ENCODE measurements at places on chromosomes 4 and X.

- DNase-seq, result no peak
Measured at GRCh38 chr4:1384675-1385372, 21.4 kb downstream of the NKX1-1 start.

DNA sequence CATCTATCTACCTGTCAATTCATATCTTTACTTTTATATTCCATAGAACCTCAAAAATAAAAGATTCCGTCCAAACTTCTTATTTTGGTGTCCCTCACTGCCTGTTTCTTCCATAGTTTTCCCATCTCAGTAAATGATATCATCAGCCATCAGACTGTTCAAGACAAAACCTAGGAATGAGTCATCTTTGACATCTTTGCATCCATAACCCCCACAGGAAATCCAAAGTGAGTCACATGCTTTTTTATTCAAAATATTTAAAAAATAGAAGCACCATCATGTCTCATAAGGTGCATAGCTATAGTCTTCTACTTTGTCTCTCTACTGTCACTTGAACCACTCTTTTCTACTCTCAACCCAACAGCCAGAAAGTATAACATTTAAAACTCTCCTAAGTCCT, 29.9 kb upstream of the CXXC4 start:
- peak; percentile 65 for DNase-seq

DNA sequence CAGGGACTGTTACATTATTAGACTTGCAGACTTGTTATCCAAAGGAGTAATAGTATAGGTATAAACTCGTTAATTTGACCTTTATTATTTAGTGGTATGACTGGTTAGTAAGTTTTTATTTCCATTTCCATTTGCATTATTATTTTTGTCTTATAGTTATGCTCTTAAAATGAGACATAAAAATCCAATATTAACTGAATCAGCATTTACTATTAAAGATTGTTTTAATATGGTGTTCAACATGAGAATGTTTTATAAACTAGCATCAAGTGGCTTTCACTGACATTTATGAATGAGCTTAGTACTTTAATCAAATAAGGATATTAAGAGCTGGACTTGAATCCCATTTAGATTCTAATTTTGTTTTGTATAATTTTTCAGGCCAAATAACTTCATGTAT, 228.1 kb upstream of the HAND2 start:
- DNase-seq, result no peak

- no peak for DNase-seq
Measured at GRCh38 chrX:95640226-95640625, 1044.4 kb upstream of the DIAPH2 start.

DNA sequence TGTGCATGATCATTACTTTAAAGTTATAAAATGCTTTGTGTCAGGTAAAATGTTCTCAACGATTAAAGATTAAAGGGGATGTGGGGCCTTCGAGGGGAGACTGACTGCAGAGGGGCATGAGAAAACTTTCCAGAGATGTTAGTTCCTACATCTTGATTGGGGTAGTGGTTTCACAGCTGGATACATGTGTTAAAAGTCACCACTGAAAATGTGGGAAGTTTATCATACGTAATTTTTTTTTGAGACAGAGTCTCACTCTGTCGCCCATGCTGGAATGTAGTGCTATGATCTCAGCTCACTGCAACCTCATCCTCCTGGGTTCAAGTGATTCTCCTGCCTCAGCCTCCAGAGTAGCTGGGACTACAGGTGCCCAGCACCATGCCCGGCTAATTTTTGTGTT, 79.5 kb downstream of the RBM47 start:
- no peak for DNase-seq

GRCh38 chr4:136441629-136442282, 1090.5 kb downstream of the PCDH18 start:
- DNase-seq, result no peak

DNA sequence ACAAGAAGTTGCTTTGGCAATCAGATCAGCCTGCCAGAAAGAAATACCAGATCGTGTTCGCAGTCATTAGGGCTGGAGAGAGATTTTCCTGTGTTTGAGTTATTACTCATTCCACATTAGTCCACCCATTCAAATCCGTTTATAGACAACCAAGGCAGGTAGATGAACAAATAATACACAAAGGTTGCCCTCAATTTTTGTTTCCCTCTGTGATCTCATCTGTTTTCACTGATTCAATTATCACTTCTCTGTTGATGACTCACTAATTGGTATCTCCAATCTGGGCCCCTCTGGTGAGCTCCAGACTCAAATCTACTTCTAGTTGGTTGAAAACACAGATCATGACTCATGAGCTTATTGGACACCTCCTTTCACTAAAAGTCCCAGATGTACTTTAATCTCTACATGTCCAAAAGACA, 54.5 kb downstream of the CHM start:
- DNase-seq, result peak; percentile 44

DNA sequence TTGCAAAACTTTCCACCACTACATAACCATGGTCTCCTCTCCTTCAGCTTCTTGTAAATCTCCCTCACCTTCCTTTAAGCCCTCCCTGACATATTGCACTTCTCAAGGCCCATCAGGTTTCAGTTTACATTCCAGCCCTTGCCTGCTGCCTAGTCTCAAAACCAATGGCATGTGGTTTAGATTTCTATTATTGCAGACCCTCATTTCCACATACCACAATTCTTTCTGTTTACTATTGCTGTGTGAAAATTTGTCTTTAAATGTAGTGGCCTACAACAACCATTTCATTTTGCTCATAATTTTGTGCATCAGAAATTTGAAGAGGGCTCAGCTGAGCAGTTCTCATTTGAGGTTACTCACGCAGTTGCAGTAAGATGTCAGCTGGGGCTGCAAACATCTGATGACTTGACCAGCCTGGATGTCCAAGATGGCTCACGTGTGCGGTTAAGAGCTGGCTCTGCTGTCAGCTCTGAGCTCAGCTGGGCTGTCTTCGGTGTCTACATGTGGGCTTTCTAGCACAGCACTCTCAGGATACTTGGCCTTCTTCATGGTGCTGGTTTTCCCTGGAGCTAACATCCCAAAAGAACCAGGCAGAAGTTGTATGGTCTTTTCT, 29.9 kb upstream of the SOD3 start:
- no peak for DNase-seq

DNA sequence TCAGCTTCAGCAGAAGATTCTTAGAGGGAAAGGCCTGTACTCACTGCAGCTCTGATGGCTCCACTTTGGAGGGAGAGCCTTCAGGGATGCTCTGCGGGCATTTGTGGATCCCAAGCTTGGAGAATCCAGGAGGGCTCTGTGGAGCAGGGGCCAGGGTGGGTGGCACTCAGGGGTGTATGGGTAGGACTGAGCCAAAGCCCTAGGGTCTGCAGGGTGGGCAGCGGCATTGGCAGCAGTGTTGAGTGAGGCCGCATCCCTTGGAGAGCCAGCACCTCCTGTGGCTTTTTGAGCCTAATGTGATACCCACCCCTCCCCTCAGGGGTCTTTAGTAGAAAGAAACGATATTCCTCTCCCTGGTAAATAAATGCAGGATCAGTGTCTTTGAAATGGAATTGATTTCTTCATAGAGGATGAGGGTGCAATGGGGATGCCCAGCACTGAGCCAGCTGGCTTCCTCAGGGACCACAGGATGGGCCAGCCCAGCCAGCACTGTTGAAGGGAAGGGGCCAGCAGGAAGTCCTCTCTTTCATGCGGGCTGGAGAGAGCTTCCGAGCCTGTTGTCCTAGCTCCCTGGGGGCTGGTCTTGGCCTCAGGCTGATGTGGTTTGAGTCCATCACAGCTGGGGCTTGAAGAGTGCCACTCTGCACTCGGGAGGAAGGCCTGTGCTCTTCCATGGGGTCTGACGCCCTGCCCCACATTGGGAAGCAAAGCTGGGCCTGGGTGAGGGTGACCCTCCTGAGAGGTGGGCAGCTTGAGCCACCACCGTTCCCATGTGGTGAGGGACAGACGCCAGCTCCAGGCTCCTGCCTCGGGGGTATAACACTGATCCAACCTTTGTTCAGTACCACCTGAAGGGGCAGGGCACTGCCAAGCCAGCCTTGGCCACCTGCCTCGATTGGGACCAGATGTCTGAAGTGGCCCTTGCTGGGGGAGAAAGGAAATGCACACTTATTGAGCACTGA, 49.5 kb downstream of the PSAPL1 start:
- no peak for DNase-seq

- no peak for DNase-seq
Measured at GRCh38 chrX:48714573-48714972, 18.0 kb downstream of the SUV39H1 start.

DNA sequence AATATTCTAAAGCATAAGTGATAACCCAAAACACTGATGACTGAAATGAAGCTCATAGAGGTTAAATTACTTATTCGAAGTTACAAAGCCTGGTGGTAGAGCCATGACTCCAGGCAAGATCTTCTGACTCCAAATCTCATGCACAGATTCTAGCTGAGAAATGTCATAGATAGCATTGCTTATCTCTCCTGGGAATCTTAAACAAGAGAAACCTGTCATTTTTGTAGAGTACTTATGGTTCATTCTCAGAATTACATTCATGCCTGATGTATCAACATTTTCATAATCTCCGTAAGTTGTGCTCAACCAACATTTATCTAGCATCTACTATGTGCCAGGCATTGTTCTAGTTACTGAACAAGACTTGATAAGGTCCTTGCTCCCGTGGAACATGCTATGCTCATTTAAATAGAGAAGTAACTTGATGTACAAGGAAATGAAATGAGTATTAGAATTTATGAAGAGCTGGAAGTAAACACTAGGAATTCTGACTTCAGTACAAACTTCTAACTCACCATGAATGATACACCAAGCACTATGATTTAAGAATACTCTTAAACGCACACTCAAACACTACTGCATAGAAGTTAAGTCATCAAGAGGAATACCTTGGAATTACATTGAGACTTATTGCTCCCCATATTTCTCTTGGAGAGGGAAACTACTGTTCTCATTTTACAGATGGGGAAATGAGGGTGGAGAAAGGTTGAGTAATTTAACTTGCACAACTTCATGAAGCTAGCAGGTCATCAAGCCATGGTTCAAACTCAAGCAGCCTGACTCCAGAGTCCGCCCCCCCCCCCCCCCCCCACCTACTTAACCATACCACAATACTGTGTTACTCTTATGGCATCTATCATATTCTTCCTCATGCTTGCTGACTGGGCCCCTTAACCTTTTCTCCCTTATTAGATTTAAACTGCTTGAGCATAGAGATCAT, 45.4 kb downstream of the MBNL3 start:
- no peak for DNase-seq

DNA sequence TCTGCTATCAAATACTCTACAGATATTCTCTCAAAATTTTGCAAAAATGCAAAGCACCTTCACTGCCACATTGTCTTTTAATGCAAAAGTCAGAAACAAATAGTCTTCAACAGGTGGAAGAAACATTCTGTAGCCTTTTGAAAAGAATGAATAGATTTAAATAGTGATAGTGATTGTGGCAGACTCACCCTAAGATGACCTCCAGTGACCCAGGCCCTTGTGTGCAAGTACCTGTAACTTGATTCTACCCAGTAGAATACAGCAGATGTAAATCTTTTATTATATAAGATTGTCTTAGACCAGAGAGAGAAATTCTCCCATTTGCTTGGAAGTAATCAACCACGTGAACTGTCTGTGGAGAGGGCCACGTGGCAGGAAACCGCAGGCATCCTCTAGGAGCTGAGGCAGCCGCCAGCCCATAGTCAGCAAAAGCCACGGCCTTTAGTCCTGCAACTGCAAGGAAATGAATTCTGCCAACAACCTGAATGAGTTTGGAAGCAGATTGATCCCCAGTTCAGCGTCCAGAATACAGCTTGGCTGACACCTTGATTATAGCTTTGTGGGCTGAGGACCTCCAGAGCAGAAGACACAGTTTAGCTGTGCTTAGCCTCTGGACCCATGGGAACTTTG, 272.5 kb downstream of the ARHGAP10 start:
- DNase-seq, result no peak

DNA sequence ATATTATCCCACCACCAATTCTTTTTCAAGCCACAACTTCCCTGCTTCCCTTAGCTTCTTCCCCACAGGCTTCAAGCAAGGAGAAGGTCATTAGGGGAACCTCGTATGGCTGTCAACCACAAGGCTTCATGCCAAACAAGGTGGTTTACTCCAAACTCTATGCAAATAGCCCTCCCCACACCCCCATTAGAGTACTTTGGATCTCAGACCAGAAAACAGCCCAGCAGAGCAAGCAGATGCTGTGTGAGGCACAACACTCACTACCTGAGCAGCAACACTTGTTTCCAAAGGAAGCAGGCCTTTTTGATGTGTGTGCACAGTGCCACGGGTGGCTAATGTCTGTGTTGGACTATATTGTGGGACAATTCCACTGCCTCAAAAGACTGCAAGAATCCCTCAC, 189.0 kb downstream of the AR start:
- no peak for DNase-seq

DNA sequence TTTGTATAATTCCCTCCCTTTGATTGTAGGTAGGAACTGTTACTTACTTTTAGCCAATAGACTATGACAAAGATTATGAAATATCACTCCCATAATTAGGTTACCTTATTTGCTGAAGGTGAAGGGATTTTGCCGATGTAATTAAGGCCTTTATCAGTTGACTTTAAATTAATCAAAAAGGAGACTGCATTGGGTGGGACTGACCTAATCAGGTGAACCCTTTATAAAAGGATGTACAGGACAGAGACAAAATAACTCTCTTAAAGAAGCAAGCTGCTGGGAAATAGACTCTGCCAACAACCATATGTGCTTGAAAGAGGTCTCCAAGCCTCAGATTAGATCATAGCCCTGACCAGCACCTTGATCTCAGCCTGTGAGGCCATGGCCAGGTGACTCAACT, 167.6 kb downstream of the SOX3 start:
- DNase-seq, result no peak

DNA sequence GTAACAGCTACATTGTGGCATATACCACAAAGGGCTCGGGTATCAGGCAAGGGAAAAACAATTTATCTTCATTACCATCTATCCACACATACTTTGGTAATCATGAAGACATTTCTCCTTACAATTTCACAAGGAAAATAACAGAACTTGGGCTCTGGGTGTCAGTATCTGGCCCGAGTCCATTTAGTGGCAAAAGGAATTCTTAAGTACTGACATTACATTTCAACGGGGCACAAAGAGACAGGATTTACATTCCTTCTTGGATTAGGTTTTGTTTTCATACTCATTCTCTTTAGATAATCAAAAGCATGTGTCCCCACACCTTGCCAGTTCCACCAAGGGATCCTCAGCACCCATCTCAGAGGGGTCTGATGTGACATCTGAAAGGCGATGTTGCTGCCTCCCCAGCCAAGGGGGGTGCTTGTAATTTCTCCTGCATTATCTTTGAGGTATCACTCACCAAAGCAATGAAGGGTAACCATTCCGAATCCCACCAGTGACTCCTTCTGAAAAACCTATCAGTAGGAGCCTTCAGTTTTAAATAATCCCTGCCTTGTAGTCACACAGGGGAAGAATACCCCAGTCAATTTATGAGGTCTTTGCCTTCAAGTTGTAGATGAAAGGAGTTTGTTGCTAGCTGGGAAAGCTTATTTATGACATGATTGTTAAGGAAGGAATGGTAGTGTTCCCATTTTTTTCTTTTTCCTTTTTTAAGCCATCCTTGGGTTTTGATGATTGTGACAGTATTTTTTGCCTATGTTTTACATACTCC, 118.6 kb downstream of the PALLD start:
- DNase-seq, result peak; percentile 83
